ENCODE measurements at places on chromosomes 11 and 22. TPM values are rescaled to one million over a fixed set of nuclear protein-coding genes. Genes with fewer than 3 reads are reported as not detected.

JAML gene
- 181 TPM for total RNA-seq

TPBGL gene
- total RNA-seq = 0.14 TPM

PDE2A gene
- total RNA-seq = 0.83 TPM

PGR gene
- not detected for total RNA-seq

TMEM258 gene
- 140 TPM for total RNA-seq

BRMS1 gene
- 47.8 TPM for total RNA-seq

MAJIN gene
- total RNA-seq = not detected

PIH1D2 gene
- 0.50 TPM for total RNA-seq

P2RY2 gene
- total RNA-seq = not detected

DNA sequence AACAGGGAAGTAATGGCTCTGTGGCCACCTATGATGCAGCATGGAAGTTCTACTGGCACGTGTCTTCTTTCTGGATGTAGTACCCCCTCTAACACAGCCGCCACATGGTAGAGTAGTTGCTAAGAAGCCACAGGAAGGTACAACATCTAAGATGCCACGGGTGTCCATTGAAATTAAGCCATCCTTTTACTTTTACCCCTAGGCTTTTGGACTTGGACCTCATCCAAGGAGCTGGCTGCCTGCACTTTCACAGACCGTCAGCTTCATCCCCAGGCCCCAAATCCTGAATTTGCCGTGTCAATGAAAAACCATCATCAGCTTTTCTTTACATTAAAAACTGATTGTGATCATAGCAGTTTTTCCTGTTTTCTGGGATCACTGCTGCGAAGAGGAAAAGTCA is 102.4 kb downstream of the RPL27A start:
- no peaks in the 10 kb centered on the region for H3K36me3 ChIP-seq
- no peak for DNase-seq
- H3K27ac ChIP-seq = no peak overlapping the region
- peaks cover 25% of the 10 kb centered on the region for H3K27me3 ChIP-seq
- H3K4me3 ChIP-seq = no peak overlapping the region

DNA sequence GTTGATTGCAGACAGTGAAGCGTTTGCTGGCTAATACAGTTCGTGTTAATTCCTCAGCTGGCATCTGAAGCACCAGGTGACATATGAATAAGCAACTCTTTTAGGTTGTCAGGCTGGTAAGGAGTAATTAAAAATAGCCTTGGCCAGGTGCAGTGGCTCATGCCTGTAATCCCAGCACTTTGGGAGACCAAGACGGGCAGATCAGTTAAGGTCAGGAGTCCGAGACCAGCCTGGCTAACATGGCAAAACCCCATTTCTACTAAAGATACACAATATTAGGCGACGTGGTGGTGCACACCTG is 74.9 kb downstream of the CECR2 start:
- no peak for DNase-seq
- no peak overlapping the region for H3K4me3 ChIP-seq
- H3K4me1 ChIP-seq = no peaks in the 10 kb centered on the region
- H3K27ac ChIP-seq = no peak overlapping the region

DNA sequence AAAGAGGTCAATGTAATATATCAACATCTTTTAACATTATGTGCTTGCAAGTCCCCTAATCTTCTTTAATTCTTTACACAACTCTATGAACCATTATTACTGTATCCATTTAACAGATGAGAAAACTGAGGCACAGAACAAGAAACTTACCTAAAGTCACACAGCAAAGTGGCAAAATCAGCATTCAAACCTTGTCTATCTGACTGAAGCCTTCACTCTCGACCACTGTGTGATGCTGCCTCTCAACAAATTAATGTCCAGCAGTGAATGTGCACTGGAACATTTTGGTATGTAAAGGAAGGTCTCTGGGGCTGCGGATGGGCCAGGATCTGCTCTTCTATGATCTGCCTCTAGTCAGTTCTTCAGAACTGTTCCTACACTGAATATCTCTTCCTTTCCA is 42.1 kb downstream of the PRCP start:
- no peaks in the 10 kb centered on the region for H3K27me3 ChIP-seq
- no peak overlapping the region for H3K27ac ChIP-seq
- H3K36me3 ChIP-seq = peaks cover 2% of the 10 kb centered on the region
- H3K4me3 ChIP-seq = no peak overlapping the region
- no peak for DNase-seq
- peaks cover 7% of the 10 kb centered on the region for H3K4me1 ChIP-seq

- peaks cover 3% of the 10 kb centered on the region for H3K4me1 ChIP-seq
- H3K36me3 ChIP-seq = peaks cover 6% of the 10 kb centered on the region
- no peak for DNase-seq
- H3K4me3 ChIP-seq = no peak overlapping the region
- no peaks in the 10 kb centered on the region for H3K27me3 ChIP-seq
These were observed 11.3 kb downstream of the MCAT start for GRCh38 chr22:43131773-43132501.

GRCh38 chr11:20980736-20981135 is 311.4 kb downstream of the NELL1 start:
- no peaks in the 10 kb centered on the region for H3K27me3 ChIP-seq
- H3K27ac ChIP-seq = no peak overlapping the region
- H3K36me3 ChIP-seq = no peaks in the 10 kb centered on the region
- DNase-seq = no peak
- H3K4me3 ChIP-seq = no peak overlapping the region

- no peaks in the 10 kb centered on the region for H3K36me3 ChIP-seq
- H3K4me3 ChIP-seq = no peak overlapping the region
- no peak for DNase-seq
- H3K27ac ChIP-seq = no peak overlapping the region
- H3K4me1 ChIP-seq = no peaks in the 10 kb centered on the region
These were observed 1035.3 kb downstream of the NTM start for GRCh38 chr11:132405728-132406127.

DNA sequence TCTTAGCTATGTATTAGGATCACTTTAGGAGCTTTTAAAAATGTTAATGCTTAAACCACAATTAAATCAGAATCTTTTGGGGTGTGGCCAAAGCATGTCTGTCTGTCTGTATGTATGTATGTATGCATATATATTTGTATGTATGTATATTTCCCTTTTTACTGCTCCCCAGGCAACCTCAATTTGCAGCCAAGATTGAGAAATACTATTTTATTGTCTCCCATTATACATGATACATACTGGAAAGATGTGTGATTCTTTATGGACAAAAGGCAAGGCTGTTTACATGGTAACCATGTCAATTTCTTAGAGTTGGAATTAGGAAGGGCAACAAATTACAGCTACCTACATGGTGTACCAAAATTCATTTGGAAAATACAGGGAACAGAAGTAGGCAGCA is 783.6 kb downstream of the ETS1 start:
- no peak overlapping the region for H3K27ac ChIP-seq
- H3K4me3 ChIP-seq = no peak overlapping the region
- no peak for DNase-seq
- no peaks in the 10 kb centered on the region for H3K4me1 ChIP-seq
- H3K27me3 ChIP-seq = peaks cover 7% of the 10 kb centered on the region

- DNase-seq = no peak
- no peak overlapping the region for H3K27ac ChIP-seq
- no peaks in the 10 kb centered on the region for H3K36me3 ChIP-seq
- no peak overlapping the region for H3K4me3 ChIP-seq
These were observed 527.8 kb downstream of the BRD1 start for GRCh38 chr22:49299821-49300231.

- no peak overlapping the region for H3K27ac ChIP-seq
- H3K4me3 ChIP-seq = no peak overlapping the region
- no peaks in the 10 kb centered on the region for H3K4me1 ChIP-seq
- DNase-seq = no peak
These were observed 14.2 kb downstream of the GATD1 start for GRCh38 chr11:763073-763463.

DNA sequence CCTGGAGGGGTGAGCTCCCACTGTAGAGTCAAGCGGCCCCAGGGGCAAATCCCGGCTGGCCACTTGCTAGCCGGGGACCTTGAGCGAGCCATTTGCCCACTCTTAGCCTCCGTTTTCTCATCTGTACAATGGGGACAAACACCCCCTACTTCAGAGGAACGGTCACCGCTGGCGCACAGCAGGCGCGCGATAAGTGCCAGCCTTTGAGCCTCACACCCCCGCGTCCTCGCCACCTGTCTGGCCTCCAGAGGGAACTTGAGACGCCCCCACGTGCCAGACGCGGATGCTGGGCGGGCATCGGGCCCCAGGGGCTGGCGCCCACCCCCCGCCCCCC is 72.6 kb upstream of the TCF20 start:
- H3K27me3 ChIP-seq = peaks cover 12% of the 10 kb centered on the region
- no peaks in the 10 kb centered on the region for H3K4me1 ChIP-seq
- no peaks in the 10 kb centered on the region for H3K36me3 ChIP-seq
- DNase-seq = no peak
- peak overlapping the region; percentile 56 for H3K4me3 ChIP-seq
- no peak overlapping the region for H3K27ac ChIP-seq

GRCh38 chr11:70410276-70411205 is 12.2 kb downstream of the CTTN start:
- H3K4me3 ChIP-seq = no peak overlapping the region
- H3K27ac ChIP-seq = peak overlapping the region; percentile 51
- peaks cover 20% of the 10 kb centered on the region for H3K4me1 ChIP-seq
- DNase-seq = no peak
- peaks cover 39% of the 10 kb centered on the region for H3K27me3 ChIP-seq

DNA sequence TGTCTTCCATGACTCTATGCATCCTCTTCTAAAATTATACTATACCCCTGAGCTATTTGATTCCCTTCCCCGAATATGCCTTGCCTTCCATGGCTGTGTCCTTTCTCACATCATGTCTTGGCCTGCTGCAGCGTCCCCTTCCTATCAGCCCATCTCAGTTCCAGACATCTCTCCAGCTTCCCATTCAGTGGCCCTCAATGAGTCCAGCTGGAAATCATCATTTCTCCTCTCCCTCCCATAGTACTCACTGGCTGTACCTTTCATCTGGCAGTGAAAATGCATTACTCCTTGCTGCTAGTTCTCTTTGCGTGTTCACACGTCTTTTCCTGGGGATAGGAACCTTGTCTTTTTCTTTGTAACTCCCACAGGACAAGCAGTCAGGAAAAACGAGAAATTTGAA is 486.8 kb downstream of the NTM start:
- no peak overlapping the region for H3K27ac ChIP-seq
- no peak for DNase-seq
- H3K36me3 ChIP-seq = no peaks in the 10 kb centered on the region
- H3K4me1 ChIP-seq = no peaks in the 10 kb centered on the region
- H3K27me3 ChIP-seq = no peaks in the 10 kb centered on the region

DNA sequence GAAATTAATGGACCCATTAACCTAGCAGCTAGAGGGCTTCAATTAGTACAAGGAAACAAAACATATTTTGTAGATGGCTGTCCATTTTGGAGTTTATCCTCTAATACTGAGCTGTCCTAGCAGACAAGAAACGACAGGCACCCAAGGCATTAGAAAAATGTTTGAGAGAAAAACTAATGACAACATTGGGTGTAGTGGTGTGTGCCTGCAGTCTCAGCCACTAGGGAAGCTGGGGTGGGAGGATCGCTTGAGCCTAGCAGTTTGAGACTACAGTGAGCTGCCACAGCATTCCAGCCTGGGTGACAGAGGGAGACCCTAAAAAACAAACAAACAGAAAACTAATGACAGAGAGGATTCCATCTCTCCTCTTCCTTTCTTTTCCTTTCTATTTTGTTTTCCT is 1.5 kb downstream of the A4GALT start:
- peaks cover 72% of the 10 kb centered on the region for H3K27me3 ChIP-seq
- peaks cover 15% of the 10 kb centered on the region for H3K4me1 ChIP-seq
- DNase-seq = no peak
- no peaks in the 10 kb centered on the region for H3K36me3 ChIP-seq
- H3K27ac ChIP-seq = no peak overlapping the region
- H3K4me3 ChIP-seq = peak overlapping the region; percentile 45

DNA sequence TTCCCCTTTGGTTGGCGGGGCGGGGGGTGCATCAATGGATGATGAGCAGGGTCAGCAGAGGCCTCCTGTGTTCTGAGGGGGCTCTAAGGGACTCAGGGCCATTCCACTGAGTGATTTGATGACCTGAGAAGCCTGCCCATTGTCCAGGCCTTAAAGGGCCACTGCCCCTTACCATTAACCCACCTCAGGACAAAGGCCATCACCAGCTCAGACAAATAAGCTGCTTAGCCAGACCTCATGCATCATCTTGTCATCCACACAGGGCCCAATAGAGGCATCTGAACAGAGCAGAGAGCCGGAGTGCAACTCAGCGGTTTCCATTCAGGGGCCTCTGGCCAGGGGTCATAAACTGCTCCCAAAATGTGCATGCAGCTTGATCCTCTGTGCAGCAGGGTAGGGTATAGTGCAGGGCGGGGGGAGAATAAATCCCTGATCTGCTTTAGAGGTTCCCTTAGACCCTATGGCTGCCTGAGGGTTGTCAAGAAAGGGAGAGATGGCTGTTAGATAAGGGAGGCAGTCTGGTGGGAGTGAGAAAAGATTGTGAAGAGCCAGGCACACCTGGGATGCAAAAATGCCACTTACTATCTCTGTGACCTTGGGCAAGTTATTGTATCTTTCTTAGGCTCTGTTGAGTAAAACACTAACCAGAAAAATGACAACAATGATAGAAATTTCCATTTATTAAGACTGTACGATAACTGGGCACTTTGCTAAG is 375.5 kb upstream of the NARS2 start:
- no peak overlapping the region for H3K27ac ChIP-seq
- no peaks in the 10 kb centered on the region for H3K36me3 ChIP-seq
- peaks cover 3% of the 10 kb centered on the region for H3K27me3 ChIP-seq

- no peaks in the 10 kb centered on the region for H3K36me3 ChIP-seq
- H3K27me3 ChIP-seq = peaks cover 36% of the 10 kb centered on the region
- H3K4me3 ChIP-seq = no peak overlapping the region
- H3K27ac ChIP-seq = no peak overlapping the region
- peaks cover 10% of the 10 kb centered on the region for H3K4me1 ChIP-seq
- no peak for DNase-seq
These were observed 8.0 kb downstream of the B3GNT6 start for GRCh38 chr11:77042111-77042726.

GRCh38 chr22:33580310-33580709 is 340.0 kb downstream of the LARGE1 start:
- no peak for DNase-seq
- H3K27me3 ChIP-seq = peaks cover 2% of the 10 kb centered on the region
- H3K27ac ChIP-seq = no peak overlapping the region
- no peak overlapping the region for H3K4me3 ChIP-seq
- H3K36me3 ChIP-seq = no peaks in the 10 kb centered on the region
- H3K4me1 ChIP-seq = no peaks in the 10 kb centered on the region

DNA sequence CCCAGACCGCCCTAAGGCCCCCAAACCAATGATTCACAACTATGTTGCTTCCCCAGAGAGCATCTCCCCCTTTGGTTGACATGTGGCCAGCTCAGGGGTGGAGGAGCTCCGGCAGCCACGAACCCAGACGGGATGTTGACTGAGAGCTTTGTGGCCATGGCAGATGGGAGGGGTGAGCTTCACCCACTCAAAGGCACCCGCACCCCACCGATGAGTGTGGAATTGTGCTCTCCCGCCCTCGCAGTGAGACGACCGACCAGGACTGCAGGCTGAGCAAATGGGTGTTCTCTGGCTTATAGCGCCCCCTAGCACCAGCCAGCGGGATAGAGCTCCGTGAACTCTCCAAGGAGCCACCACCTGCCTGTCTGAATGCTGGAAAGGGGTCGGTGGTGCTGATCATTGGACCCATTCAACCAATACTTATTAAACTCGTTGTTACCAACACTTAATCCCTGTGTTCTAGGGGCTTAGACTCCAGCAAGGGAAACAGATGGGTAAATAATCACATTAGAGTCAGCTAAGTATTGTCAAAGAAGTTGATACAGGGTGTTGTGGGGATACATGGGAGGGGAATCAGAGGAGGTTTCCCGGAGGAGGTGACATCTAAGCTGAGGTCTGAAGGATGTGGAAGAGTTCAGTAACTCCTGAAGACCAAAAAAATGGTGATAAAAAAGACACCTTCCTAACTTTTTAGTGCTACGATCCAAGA is 4.5 kb upstream of the TIMP3 start:
- no peak overlapping the region for H3K4me3 ChIP-seq
- peaks cover 50% of the 10 kb centered on the region for H3K27me3 ChIP-seq
- no peak overlapping the region for H3K27ac ChIP-seq
- no peaks in the 10 kb centered on the region for H3K36me3 ChIP-seq
- peaks cover 1% of the 10 kb centered on the region for H3K4me1 ChIP-seq
- peak; percentile 65 for DNase-seq

Measured in activated naive CD8-positive, alpha-beta T cell treated with anti-CD3 and anti-CD28 coated beads, Interleukin-2, amount 10 ng/mL, durations not matched to agents 7 days and 5 days (primary cell).